ENCODE measurements at places on chromosomes 7 and 10.

DNA sequence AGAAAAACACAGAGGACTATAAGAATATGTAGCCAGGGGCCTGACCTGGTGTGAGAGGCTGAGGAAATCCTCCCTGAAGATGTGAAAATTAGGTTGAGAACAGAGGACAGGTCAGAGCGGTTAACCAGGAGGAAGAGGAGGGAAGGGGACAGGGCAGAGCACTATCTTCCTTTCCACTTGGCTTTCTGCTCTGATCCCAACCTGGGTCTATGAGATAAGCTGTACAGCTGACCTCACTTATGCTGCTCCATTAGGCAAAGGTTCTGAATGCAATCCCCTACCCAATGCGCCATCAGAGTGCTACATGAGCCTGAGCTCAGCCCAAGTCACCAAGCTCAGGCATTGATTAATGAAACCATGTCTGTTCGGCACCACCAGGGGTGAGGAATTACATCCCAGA lies 10.5 kb downstream of the LIPA start:
- no peak for DNase-seq

- no peak for DNase-seq
These were observed 248.3 kb upstream of the IGFBP3 start for GRCh38 chr7:46169384-46169755.

- DNase-seq: no peak
These were observed 83.1 kb downstream of the THSD7A start for GRCh38 chr7:11748884-11749283.

DNA sequence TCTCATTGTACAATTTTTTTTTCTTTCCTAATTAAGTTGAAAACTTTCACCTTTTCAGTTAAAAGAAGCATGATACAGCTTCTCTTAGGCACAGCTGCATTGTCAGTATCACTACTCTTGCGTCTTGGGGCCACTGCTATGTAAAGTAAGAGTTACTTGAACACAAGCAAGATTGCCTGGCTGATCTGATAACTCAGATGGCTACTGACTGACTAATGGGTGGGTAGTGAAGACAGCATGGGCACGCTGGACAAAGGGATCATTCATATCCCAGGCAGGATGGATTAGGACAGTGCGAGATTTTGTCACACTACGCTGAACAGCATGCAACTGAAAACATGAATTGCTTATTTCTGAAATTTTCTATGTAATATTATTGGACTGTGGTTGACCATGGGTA lies 11.6 kb upstream of the ADAMTS14 start:
- no peak for DNase-seq

DNA sequence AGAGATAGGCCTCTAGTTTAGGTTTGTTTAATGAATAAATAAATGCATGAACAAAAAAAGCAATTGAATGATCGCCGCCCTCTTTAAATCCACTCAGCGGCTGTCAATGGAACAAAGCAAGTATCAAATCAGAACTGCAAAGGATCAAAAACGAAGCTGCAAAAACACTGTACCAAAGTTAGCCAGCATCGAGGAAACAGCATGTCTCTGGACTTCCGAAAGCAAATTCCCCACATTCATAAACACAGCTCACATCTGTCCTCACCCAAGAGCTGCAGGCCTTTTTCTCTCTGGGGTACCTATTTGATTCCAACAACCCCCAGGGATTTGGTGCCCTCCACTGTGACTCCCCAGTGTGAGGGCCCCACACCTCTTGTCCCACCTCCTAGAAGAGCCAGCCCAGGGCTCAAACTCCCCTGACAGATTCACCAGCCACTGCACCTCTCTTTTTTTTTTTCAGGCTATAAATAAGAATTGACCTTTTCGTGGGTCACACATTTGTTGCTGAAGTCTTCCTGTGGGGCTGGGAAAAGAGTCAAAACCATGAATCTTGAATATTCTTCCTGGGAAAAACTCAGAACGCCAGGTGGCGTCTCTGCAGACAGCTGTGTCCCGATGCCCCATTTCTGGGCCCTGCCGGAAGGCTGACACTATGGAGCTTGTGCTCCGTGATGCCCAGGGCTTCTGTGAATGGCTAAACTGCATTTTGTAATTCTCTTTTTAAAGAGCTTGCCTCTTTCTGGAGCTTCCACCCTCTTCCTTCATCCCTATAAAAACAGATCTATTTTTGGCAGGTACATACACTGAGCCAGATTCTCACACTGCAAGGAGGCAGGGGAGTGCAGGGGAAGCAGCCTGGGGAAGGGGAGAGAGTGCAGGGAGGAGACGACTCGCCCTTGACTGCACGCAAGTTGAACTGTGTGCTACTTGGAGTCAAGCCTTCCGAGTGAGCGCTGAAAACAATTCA lies 51.7 kb downstream of the HSPA12A start:
- no peak for DNase-seq

DNA sequence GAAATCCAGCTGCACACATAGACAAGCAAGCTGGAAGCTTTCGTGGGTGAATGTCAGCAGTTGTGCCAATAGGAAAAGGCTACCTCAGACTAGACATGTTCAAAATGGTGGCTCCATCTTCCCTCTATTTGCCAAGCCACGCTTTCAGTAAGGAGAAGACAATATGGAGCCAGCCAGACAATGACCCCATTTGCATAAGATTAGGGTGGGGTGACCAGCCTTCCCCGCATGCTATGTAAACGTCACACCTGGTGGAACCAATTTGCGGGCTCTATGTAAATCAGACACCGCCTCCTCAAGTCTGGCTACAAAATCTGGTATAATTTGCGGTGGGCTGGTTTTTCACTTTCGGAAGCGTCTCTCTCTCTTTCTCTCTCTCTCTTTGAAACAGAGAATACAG lies 297.4 kb upstream of the PCDH15 start:
- DNase-seq: peak; percentile 13

DNA sequence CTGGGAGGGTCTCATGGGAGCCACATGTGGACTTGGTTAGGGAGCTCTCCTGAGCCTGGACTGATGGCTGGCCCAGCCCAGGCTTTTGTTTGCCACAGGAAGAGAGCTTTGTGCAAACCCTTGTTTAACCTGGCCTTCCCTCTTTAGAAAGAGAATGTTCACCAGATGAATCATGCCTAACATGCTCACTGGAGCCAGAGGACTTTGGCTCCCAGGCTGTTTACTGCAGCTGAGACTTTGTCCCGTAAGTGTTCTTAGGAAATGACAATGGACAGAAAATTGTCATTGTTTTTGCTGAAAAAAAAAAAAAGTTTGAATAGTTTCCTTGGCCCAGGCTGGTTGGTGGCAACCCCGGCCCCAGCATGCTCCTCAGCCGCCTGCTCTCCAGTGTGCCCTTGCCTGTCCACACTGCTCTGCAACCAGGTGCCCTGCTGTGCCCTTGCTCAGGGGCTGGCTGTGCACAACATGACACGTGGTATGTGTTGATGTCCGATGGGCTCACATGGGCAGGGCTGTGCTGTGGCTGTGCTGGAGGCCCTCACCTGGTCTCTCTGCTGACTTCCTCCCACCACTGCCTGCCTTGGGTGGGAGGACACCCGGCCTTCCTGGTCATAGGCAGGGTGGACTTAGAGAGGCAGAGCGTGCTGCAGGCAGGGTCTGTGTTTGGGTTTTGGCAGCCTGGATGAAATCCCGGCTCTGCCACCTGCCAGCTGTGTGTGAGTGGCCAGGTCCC lies 215.3 kb upstream of the ZNF32 start:
- no peak for DNase-seq

DNA sequence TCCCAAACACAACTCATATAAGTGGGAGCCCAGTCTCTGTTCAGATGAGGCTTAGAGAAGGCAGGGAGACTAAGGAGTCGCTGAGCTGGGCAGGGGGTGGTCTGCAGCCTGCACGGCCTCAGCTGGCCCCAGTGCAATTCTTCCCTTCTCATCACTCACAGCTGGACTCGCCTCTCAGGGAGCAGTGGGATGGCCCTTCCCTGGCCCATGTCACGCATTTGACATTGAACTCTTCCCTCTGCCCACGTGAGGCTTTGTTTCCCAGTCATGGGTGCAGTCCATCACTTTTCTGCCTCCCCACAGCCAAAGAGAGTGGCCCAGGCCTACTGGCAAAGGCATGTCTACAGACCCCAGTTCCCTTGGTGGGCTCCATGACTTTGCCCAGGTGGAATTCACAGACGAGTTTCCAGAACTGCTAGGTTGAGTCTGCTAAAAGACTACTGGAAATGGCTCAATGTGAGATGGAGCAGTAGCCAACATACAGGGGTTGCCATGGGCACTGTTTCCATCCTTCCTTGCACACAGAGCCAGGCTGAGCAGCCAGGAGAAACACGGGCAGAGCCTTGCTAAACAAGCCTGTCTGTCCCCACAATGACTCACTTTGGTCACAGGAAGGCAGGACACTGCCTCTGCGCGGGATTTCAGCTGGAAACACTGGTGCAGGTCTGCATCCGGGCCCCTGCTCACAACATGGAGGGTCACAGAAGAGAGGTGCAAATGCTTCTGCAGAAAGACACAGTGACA lies 90.1 kb downstream of the OAT start:
- DNase-seq: no peak

DNA sequence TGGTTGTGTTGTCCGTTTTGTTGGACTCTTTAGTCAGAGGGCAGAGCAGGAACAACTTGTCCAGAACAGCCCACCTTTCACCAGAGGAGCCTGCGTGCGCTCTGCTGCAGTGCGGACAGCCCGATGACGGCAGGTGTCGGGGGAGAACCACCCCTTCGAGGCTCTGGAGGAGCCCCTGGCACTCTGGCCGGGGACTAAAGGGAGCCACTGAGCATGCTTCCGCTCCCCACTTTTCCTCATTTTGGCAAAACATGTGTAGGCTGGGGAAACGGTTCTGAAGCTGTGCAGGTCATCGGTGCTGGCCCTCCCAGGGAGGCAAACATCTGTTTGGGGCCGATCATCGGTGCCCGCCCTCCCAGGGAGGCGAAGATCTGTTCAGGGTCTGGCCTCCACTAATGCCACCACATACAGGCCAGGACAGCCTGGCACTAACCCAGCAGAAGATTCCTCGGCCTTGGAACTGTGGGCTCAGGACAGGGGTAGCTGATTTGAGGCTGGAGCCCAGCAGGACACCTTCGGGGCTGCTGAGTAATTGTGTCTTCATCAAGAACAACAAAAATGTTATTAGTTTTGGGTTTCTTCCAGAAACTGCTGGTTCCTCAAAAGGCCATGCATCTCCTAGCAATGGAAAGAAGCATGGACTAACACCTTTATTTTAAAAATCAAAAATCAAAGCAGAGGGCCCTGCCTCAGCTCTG lies 124.4 kb upstream of the TCERG1L start:
- DNase-seq: no peak

GRCh38 chr7:136051203-136051928 lies 74.2 kb upstream of the MTPN start:
- no peak for DNase-seq

GRCh38 chr7:34361663-34362250 lies 296.3 kb upstream of the NPSR1 start:
- no peak for DNase-seq

DNA sequence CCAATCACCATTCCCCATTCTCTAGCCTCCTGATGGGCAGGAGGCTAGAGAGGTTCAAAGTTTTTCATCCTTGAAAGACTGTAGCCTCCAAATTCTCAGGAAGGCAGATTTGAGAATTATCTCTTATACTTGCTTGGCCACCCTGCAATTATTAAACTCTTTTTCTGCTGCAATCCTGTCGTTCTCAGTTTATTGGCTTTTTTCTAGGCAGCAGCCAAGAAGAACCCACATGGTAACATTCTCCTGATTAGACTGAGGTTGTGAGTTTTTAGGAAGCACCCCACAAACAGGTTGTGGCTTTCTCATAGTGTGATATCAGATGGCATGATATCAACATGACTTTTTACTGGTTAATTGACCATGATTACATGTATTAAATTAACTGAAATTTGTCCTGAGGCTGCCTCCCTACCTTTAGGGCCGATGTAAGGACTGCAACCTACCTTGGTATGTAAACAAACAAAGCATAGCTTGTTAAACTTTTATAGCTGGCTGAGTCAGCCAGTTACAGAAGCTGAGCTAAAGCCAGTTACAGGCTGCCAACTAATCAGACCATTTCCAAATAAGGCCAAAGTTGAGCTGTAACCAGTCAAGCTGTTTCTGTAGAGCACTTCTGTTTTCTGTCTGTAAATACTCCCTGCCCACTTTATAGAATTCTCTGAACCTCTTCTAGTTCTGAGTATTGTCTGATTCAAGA lies 3.2 kb upstream of the ZNF248 start:
- no peak for DNase-seq

GRCh38 chr10:121947343-121948330 lies 19.8 kb upstream of the ATE1 start:
- DNase-seq: no peak

GRCh38 chr10:122130474-122131110 lies 140.5 kb upstream of the BTBD16 start:
- DNase-seq: no peak

GRCh38 chr7:2022737-2023250 lies 210.0 kb downstream of the MAD1L1 start:
- DNase-seq: no peak

GRCh38 chr7:135575296-135575695 lies 17.6 kb downstream of the NUP205 start:
- no peak for DNase-seq
